NCI-H1105 treated with DMSO at 0.1 percent for 48 hours (cell line): ENCODE measurements at places on chromosomes 3 and 15.

DNA sequence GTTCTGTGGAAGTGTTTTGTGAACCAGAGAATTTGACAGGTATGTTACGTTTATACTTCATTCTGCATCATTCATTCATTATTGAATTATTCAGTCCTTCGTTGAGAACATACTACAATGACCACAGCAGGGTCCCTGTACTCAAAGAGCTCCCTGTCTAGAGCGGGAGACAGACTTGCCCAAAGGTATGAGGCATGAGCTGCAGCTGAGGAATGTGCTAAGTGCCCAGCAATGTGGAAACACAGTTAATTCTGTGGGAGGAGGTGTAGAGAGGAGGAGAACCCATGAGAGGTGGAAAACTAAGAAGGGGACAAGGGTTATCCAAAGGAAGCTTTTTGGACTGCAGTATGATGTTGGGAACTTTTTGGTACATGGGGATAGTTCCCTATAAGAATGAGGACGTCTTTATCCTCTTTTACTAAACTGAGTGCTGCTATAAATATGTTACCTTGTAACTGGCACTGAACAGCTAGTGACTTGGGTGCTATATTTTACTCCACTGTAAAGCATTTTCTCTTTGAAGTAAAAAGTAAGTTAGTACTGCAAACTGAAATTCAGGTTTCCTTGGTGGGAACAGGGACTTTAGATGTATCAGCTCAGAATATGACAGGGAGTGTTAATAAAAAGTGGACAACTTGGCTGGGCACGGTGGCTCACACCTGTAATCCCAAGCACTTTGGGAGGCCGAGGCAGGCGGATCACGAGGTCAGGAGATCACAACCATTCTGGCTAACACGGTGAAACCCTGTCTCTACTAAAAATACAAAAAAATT lies 5.7 kb downstream of the SMAD3 start:
- DNase-seq: no peak

GRCh38 chr15:62803856-62804400 lies 238.6 kb upstream of the TPM1 start:
- peak; percentile 80 for DNase-seq

GRCh38 chr3:195196266-195196665 lies 74.7 kb downstream of the XXYLT1 start:
- no peak for DNase-seq

GRCh38 chr3:142239421-142239820 lies 14.0 kb upstream of the GK5 start:
- DNase-seq: no peak

GRCh38 chr3:189338366-189338765 lies 166.6 kb downstream of the TPRG1 start:
- no peak for DNase-seq

GRCh38 chr3:29335943-29336342 lies 55.1 kb downstream of the RBMS3 start:
- DNase-seq: no peak

DNA sequence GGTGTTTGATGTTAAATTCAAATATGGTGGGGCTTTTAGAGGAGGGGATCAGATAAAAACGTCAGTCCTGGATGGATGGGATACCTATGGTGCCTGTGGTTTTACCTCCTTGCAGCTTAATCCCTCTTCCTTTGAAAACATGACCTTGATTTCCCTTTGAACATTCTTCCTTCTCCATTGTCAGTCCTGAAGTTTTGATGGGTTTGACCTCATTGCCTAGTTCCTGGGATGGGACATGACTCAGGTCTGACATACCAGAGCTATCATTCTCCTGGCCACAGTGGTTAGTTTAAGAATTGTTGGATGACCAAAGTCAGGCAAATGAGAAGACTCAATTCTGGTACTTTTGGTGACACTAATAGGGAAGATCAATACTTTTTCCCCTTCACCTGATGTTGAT lies 87.2 kb downstream of the PRICKLE2 start:
- no peak for DNase-seq

DNA sequence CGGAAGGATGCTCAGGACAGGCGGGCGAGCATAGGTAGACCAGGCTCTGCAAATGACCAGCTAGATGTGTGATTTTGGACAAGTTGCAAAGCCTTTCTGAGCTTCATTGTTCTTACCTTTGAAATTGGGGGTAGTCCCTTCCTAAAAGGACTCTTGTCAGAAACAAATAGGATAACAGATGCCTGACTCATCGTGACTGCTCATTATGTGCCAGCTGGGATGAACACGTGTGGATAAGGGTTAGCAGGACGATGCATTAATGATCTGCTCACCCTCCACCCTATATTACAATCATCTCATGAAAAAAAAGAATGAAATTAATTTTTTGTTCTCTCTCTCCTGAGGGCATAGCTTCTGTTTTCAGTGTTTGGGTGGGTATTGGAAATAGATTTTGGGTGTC lies 223.4 kb downstream of the NR2F2 start:
- DNase-seq: no peak

DNA sequence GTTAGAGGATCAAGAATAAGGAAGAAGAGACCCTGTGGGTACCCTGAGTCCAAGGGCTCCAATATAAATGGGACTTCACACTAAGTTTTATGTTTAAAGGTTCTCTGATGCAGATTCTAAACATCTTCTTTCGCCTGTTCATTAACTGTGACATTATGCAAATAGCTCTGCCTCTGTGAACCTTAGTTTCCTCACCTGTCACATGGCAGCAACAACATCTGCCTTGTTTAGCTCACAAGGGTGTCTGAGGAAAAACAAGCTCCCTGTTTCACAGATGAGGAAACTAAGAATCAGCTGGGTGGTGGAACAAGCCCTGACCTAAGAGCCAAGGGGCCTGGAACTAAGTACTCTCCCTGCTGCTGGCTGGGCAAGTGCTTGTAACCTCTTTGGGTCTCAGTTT lies 40.8 kb downstream of the GOLGA6L1 start:
- DNase-seq: no peak

- no peak for DNase-seq
Observed at GRCh38 chr15:73944161-73945129, 18.2 kb downstream of the LOXL1 start.

GRCh38 chr3:170840291-170840859 lies 29.6 kb downstream of the RPL22L1 start:
- DNase-seq: no peak

GRCh38 chr3:76624164-76624563 lies 415.7 kb upstream of the ROBO2 start:
- DNase-seq: no peak

GRCh38 chr15:76983590-76984375 lies 11.1 kb upstream of the PSTPIP1 start:
- DNase-seq: no peak

DNA sequence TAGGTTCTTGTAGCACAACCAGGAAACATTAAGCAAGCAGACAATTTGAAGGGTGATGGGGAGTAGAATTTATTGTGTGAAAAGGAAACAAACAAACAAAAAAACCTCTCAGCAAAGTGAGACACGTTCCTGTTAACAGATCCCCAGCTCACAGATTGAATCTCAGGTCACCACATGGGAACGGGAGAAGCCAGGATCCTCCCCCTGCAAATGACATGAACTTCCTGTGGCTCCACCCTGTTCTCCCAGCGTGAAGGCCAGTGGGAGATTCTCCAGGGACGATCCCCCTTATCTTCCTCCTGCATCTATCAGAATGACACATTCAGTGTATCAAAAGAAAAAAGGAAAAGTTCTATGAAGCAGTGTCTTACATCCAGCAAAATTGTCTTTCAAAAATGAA lies 1488.1 kb downstream of the OTOL1 start:
- no peak for DNase-seq

- peak; percentile 77 for DNase-seq
Observed at GRCh38 chr3:112333381-112334317, 693 bp downstream of the CD200 start.

DNA sequence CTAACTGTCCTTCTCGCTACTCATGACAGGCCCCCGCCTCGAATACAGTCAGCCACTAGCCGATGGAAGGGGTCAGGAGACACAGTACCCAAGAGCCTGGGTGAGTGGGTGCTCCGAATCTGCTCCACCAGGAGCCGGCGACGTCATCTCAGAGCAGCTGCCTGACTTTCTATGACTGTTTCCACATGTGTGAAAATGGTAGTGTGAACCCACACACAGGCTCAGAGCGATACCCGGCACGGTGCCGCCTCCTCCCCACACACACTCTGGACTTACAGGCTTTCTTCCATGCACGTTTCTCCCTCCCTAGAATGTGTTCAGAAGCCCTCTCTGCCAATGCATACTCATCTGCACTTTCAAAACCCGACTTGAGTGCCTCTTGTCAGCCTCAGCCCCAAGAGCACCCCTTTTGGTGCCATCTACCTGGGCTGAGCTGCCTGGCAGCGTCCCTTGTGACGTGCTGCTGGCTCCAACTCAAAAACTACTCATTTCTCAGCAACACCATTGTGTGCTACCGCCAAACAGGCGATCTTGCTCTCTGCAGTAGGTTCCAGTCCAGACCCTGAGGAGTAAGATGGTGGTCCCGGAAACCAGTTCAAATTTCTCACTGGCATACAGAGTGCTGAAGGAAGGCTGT lies 29.7 kb downstream of the VGLL4 start:
- DNase-seq: no peak

DNA sequence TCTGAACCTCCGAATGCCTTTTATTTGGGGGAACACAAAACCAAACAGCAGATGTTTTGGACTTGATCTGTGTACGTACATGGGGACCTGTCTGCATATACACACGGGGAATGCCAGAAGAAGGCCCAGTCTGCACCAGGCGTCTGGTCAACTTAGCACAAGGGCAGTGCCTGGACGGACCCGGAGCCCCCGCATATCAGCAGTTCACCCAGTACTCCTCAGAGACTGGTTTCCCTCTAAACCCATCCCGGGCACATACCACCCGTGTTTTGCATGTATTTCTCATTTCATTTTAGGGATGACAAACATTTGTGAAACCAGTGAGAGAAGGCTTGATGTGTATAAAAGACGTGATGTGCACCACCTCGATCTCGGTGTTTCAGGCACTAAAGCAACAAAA lies 49.7 kb downstream of the KLHL25 start:
- no peak for DNase-seq

DNA sequence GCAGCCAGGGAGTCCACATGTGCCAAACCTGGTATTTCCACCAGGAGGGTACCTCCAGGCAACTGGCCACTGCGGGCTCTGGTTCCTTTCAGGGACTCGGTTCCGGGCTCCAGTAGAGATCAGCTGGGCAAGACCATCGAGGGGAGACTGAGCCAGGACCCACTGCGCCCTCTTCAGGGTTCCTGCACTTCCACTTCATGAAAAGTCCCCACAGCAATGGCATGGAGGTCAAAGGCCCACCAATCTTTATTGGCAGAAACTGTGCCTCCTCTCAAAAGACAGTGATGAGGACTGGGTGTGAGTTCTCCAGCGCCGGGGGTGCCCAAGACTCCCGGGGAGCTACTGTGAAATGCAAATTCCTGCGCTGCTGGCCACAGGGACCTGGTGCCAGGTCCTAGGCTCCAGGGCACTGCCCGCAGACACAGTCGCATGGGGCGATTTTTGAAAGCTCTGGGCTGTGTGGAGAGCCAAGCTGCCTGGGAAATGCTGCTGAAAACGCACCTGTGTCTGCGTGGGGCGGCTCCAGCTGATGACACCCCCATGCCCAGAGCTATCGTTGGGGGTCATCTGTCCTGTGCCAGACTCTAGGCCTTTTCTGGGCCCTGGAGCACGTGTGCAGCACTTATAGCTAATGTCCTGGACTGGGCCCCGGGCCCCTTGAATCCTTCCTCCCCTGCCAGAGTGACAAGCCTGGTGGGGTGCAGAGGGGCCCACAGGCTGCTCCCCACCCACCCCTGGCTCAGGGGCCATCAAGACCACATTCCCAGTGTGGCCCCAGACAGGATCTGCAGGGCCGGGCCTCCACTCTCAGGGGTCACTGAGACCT lies 144.0 kb downstream of the NSMCE3 start:
- no peak for DNase-seq

DNA sequence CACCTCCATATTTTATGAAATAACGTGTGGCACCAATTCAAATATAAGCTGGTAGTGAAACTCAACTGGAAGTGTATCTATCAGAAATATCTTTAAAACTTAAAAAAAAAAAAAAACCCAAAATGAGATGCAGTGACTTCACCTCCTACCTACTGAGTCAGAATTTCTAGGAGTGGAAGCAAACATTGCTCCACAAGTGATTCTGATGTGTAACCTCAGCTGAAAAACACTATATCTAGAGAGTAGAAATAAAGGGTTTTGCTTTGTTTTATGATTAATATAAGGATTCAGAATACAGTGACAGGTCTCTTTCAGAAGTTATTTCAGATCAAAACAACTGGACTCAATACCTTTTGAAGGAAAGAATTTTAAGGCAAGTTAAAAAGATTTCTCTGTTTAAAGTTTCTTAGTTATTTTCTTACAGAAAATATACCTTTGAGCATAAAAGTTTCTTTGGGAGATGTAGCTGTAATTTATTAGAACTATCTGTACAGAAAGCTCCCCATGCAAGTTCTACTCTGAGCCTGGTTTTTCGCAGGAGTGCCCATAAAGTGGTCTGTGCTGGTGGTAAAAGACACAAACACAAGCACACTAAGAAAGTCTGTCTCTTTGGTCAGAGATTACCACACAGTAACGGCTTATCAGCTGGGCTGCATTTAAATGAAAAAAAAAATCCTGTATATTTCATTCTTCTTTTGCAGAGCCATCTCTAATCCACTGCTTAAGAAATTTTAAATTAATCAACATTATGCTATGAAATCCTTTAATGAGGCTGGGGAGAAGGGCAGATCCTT lies 59.9 kb upstream of the PPIB start:
- DNase-seq: no peak

- no peak for DNase-seq
Observed at GRCh38 chr3:119759962-119760361, 21.9 kb upstream of the NR1I2 start.

GRCh38 chr3:72810659-72811434 lies 37.4 kb downstream of the SHQ1 start:
- no peak for DNase-seq

DNA sequence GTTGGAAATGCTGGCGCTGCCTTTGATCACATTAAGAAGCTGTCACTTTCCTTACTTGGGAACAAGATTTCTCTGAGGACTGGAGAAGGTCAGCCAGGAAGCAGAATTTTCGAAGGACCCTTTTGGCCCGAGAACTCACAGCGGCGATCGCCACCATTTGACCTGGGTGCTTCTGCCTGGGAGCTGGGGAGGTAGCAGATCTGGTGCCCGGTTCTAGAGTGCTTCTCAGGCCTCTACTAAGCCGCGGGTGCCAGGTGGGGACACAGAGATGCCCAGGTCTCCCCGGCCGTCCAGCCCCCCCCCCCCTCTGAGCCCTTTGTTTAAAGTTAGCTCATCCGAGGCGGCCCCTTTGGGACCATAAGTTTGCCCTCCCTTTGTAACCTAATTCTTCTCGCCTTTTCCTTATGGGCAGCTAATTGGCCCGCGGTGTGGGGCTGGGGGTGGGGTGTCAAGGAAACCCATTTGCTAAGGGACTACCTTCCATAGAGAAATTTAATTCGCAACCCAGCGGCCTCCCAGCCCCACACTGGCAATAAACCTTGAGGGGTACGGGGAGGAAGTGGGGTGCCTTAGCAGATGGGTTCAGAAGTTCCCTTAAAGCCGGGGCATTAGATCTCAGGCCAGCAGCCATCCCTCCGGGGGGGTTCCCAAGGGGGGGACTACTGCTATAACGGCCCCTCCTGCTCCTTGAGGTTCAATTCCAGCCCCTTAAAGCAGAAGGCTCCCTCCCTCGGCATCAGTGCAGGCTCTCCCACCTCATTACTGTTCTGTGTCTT lies 1.9 kb downstream of the GATA2 start:
- DNase-seq: no peak
